ENCODE measurements at places on chromosomes 2 and 18. TPM values are rescaled to one million over a fixed set of nuclear protein-coding genes. Genes with fewer than 3 reads are reported as not detected.

VWC2L gene
- not detected for total RNA-seq

SPATA3 gene
- total RNA-seq = not detected

CFAP221 gene
- under 0.01 TPM for total RNA-seq

WNT10A gene
- total RNA-seq = not detected

ELOA2 gene
- not detected for total RNA-seq

TBR1 gene
- not detected for total RNA-seq

All from myometrial cell (primary cell).